ENCODE measurements at places on chromosomes 5 and 9. TPM values are rescaled to one million over a fixed set of nuclear protein-coding genes. Genes with fewer than 3 reads are reported as not detected.
A peak's percentile ranks its signal among the peaks of the same experiment; 100 is the strongest.

- DNase-seq = peak; percentile 29
These were observed 146.6 kb downstream of the SEC61B start for GRCh38 chr9:99368341-99369326.

DNA sequence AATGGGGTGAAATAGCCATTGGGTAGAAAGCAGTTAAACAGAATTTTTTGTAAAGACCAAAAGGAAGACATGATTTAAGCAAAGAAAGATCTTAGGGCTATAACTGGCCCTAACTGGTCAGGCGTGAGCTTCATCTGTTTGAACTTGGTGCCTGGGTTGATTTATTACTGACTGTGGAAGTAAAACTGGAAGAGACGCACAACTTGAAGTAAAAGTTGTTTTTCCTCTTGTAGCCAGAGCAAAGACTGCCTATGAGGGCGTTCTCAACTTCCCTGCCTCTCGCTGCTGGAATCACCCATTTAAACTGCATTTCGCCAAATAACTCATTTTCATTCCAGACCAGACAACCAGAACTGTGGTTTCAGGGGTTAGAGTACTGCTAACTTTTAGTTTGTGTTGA lies 1.5 kb downstream of the THBS4 start:
- DNase-seq = no peak

- no peak for DNase-seq
These were observed 700.3 kb upstream of the TYRP1 start for GRCh38 chr9:11992866-11993265.

The C9orf40 gene
- 7.7 TPM for polyA plus RNA-seq

- DNase-seq = no peak
These were observed 134.1 kb downstream of the SEMA6A start for GRCh38 chr5:116440457-116441001.

GRCh38 chr5:76669245-76669644 lies 46.0 kb upstream of the F2RL2 start:
- no peak for DNase-seq

- no peak for DNase-seq
These were observed 362.4 kb upstream of the ACTBL2 start for GRCh38 chr5:57845025-57845424.

DNA sequence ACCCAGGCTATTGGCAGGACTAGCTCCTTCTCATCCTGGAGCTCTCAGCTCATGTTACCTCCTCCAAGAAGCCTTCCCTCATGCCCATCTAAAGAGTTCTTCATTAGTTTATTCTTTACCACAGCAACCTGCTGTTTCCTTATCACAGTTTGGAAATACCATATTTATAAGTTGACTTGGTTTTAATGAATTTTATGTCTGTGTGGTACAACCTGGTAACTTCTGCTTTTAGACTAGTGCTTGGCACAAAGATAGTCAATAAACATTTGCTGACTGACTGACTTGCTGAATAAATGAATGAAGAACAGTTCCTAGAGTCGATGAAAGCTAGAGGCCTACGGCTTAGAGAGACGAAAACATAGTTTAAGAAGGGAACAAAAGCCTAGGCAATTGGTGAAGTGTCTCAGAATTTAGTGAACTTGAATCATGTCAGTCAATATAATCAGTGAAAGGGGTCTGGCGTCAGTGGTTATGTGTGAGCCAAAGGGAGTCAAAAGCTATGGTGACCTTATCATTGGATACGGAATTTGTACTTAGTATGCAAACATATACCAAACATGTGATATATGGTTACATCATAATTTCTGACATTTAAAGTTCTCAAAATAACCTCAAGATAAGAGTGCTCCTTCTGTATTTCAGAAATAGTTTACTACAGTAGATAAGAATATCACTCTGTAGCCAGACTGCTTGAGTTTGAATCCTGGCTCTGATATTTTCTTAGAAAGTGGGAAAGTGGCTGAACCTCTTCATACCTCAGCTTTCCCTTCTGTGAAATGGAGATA lies 239.5 kb downstream of the MCTP1 start:
- DNase-seq = no peak

- no peak for DNase-seq
These were observed 973 bp downstream of the PLPPR1 start for GRCh38 chr9:101029315-101030085.

Data from left renal pelvis (tissue), 4 donors.